PC-9 (cell line): ENCODE measurements at places on chromosomes 13 and 19.

GRCh38 chr19:6099599-6099998 is 10.7 kb downstream of the RFX2 start:
- no peak for DNase-seq

GRCh38 chr19:4896372-4896771 is 6.3 kb downstream of the ARRDC5 start:
- DNase-seq = peak; percentile 63

DNA sequence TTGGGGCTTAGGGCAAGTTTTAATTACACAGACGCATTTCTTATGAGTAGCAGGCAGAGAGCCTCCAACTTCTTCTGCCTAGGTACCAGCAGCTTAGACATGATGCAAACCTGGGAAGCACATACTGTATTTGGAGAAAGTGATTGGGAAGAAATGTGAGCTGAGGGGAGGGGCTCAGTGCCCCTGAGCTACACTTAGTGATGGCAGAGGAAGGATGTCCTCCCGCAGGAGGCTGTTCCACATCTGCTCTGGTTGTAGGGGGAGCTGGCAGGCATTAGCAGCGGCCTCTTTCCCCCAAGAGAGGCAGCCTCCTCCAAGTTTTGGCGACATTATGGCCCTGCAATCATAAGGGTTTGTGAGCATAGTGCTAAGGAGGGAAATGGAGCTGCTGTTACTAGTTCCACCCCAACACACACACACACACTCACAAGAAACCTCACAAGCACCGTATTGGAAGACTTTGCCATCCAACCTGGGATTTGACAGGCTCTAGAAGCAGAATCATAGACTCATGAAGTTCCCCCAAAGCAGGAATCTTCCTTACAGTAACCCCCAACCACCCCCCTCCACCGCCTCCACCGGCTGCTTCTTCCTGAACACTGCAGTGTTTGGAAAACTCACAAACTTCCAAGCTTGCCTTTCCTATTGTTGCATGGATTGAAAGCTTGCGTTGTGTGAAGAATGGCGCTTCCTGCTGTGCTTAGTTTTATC is 3.3 kb downstream of the ALOX5AP start:
- no peak for DNase-seq

DNA sequence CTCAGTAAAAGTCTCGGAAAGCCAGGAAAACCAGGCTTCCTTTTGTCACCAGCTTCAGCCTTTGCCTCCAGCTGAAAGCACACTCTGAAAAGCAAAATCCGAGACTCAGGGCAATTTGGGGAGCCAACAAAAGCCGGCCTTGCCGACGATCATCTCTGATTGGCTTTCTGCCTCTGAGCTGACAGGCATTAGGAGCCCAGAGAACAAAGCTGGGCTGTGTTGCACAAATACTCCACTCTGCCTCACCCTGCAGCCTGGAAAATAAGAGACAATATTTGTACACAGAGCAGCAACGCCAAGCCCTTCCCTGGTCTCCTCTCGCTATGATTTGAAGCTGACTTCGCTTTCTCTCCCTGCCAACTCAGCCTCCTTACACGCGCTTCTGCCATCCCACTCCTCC is 46.9 kb downstream of the CACNA1A start:
- no peak for DNase-seq

DNA sequence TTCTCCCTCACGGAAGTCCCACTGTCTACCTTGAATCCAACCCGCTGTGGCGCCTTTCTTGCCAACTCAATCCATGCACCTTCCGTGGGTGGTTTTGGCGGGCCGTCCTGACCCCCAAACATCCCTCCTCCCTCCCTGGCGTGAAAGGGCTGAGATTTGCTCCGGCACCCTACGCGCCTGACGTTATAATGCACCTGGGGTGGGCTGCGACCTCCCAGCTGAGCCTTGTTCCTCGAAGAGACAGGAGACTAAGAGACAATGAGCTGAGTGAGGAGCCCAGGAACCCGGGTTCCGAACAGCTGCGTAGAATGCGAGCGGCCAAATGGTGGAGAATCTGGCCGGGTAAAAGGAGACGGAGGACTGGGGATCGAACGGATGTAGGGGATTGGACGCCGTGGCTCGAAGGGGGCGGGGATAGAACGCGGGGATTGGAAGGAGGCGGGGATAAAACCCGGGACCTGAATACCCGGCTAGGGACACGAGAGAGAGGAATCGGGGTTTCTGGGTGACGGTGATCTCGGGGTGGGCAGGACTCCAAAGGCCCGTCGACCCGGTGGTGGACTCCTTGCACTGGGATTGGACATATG is at the start of gene CPT1C:
Gene CPT1C, plus strand, starts transcription at position 461 of the 587 bp plus-strand sequence. CDS start 1,137 bp downstream, outside the sequence.
- DNase-seq = no peak

GRCh38 chr13:73146707-73147106 is 87.9 kb downstream of the KLF5 start:
- DNase-seq = no peak

- DNase-seq = no peak
Observed at GRCh38 chr19:34480491-34480890, 1.1 kb upstream of the WTIP start.

DNA sequence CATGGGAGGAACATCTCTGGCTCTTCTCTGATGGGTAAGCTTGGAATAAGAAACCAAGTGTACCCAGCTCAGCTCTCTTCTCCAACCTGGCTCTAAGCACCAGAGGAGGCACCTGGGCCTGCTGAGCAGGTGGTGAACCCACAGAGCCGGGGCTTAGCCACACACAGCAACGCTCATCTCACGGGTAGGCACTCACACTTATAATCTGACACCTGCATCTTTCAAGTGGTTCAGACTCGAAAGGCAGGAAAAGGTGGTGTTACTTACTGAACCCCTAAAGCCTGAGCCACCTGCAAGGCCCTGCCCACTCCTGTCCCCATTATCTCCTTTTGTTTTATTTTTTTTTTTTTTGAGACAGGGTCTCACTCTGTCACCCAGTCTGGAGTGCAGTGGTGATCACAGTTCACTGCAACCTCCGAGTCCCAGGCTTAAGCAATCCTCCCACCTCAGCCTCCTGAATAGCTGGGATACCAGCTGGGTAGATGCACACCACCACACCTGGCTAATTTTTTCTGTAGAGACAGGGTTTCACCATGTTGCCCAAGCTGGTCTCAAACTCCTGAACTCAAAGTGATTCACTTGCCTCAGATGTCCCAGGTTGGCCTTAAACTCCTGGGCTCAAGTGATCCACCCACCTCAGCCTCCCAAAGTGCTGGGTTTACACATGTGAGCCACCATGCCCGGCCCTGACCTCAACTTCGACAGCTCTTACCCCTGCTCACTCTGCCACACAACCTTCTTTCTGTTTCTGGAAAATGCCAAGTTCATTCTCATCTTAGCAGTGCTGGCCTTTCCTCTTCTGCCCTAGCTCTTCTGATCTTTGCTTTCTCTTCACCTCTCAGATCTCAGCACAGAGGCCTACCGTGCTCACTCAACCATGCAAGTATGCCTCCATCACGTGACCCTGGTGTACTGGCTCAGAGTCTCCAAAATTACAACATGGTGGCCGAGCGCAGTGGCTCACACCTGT is 9.7 kb downstream of the FBXL12 start:
- no peak for DNase-seq

DNA sequence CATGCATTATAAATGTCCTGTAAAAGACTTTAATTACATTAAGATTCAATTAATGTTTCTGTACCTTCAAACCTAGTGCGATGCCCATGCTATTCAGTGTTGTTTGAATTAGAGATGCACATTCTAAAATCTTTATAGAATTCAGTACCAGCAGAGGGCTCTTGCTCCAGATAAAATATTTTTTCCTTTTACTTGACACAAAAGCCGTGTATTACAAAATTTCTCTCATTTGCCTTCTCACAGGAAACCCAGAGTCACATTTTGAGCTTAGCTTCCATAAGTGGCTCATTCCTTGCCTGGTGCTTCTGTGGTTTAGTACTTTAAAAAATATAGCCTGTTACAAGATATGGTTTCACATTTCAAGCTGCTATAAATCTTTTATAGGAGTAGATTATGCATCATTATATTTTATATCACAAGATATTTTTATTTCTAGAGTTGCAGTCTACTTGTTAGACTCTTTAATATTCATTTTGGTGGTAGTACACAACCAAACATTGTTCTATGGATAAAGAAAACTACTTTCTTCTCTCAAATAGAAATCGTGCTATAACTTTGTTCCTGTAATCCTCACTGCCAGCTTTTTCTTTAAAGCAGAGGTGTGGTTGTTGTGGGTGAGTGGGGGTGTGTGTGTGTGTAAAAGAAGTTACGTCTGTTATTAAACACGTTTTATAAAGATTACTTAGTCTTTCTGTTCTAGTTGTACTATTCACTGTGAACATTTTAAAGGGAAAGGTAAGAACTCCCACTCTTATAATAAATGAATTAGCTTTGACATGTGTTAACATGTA is 101.4 kb downstream of the RNF17 start:
- no peak for DNase-seq

DNA sequence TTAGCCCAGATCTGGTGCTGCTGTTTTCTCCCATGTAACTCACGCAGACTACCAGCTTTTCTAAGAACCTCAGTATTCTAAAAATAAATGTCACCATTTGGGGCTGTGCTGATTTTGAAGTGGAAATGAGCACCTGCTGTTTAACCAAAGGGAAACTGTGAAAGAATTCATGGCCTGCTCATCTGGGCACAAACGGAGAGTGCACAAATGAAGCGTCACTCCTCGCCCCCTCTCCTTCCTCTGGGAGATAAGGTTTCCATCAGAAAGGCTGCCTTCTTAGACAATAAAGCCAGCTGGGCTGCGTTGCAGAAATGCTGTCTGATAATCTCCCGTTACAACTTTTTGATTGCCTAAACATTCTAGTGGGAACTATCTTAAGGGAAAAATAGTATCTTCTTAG is 73.7 kb upstream of the SLC15A1 start:
- DNase-seq = no peak

DNA sequence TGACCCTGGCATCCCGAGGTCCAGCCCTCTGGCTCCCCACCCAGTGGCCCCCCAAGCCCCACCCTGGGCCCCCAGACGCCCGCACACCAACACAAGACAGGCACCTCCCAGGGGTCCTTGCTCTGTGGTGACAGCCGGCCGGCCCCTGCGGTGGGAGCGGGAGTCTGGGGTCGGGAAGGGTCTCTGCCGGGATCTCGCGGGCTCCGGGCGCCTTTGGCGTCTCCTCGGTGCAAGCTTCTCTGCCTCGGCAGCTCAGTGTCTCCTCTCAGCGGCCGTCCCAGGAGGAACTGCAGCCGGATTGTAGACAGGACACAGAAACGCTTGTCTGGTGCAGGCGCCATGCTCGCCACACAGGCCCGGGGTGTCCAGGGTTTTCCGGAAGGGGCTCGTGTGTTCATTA is 43.7 kb downstream of the TMEM255B start:
- DNase-seq = no peak

- peak; percentile 90 for DNase-seq
Observed at GRCh38 chr19:18379803-18380747, 5.9 kb upstream of the GDF15 start.

GRCh38 chr13:47990427-47990826 is 10.6 kb downstream of the SUCLA2 start:
- no peak for DNase-seq

DNA sequence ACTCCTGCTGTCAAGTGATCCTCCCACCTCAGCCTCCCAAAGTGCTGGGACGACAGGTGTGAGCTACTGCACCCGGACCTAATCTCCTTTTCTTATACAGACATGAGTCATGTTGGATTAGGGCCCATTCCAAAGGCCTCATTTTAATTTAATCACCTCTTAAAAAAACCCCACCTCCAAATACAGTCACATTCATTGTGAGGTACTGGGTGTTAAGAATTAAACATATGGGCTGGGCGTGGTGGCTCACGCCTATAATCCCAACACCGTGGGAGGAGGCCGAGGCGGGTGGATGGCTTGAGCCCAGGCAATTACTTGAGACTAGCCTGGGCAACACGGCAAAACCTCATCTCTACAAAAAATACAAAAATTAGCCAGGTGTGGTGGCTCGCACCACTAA is 46.6 kb downstream of the PIN1 start:
- peak; percentile 41 for DNase-seq

DNA sequence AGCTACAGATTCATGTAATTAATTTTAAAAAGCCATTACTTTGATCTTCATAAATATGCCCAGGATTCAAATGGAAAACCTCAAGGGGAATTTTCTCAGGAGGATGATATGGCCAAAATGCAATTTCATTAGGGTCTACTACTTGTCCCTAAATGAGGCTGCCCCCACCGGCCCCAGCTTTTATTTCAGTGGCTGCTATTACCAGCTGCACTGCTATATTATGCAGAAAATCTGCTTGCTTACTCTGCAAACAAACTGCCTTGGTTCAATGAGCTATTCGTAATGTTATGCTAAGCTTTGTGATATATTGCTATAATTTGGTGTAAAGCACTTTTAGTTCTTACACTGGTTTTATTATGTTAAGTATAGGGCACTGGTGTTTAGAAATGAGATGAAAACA is 137.3 kb upstream of the TMTC4 start:
- no peak for DNase-seq

DNA sequence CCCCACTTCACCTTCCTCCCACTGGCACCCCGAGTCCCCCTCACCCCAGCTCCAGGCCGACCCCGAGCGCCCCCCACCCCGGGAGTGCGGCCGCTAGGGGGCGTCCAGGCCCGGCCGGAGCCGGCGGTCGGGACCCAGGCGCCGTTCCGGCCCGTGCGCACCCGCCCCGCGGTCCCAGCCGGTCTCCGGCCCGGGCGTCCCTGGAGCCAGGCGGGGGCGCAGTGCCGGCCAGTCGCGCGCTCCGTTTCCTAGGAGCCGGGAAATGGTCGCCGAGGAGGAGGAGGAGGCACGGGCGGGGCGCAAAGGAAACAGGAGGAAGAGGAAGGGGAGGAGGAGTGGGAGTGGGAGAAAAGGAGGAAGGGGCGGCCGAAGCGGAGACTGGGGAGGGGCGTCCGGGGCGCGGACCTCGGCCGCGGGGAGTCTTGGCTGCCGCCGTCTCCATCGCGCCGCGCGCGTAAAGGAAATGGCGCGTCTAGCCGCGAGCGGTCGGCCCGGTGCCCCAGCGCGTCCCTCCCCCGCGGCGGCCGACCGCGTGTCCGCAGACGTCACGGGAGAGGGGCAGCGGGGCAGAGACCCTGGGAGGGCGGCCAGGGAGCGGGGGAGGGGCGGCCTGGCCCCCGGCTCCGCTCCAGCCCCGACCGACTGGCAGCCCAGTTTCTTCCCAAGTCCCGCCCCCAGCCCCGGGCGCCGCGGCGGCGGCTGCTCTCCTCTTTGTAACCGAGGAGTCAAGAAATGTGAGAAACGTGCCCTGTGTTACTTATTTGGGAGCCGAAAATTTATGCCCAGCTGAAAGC is 1.1 kb upstream of the KCTD15 start:
- DNase-seq = peak; percentile 83

GRCh38 chr19:1752757-1753728 is at the start of gene ONECUT3:
Gene ONECUT3, plus strand, starts transcription at chr19:1753506. Its CDS starts 157 bp downstream, at chr19:1753663.
- DNase-seq = no peak
